ENCODE measurements at places on chromosomes 7 and 10.

- DNase-seq = no peak
These were observed 75.8 kb upstream of the BMPER start for GRCh38 chr7:33829536-33829935.

DNA sequence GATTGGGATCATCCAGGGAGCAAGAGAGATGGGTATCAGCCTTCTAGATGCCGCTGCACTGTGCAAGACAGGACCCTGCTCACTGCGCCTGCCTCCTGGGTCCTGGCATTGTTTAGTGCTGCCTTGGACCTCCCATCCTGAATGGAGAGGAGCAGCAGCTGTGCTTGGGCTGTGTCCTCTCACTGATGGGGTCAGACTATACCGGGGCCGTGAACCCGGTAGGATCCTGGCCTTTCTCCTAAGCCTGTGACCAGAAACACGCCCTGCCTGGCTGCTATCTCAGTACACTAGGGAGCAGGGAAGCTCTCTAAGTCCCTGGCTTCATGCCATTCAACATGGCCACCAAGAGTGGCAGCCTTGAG is 309.4 kb upstream of the ZNF32 start:
- no peak for DNase-seq

- DNase-seq = no peak
These were observed 313.9 kb upstream of the GLI3 start for GRCh38 chr7:42550706-42551470.

DNA sequence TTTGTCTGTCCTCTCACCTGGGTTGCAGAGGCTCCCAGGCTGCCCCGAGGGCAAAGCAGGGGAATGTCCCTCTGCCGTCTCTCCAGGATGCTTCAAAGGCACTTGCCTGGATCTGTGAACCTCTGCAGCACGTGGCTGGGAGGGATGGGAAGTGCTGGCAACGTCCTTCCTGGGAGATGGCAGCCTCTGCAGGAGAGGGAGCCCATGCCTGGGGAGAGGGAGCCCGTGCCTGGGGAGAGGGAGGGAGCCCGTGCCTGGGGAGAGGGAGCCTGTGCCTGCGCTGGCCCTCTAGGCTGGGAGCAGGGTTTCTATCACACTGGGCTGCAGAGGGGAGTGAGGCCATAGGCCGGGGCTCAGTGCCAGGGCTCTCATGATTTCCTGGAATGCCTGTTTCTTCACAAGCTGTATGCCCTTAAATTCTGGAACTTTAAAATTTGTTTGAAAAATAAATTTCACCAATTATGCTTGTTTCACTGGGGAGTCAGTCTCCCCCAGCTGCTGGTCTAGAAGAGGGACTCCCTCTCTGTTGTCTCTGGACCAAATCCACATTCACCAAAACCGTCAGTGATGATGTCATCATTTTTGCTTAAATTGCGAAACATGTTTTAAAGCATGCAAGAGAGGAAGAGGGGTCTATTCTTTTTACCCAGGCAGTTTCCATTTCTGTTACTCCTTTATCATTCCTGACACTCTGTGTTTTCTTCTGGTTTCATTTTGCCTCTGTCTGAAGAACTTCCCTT is 135.7 kb downstream of the DNAJB6 start:
- no peak for DNase-seq

DNA sequence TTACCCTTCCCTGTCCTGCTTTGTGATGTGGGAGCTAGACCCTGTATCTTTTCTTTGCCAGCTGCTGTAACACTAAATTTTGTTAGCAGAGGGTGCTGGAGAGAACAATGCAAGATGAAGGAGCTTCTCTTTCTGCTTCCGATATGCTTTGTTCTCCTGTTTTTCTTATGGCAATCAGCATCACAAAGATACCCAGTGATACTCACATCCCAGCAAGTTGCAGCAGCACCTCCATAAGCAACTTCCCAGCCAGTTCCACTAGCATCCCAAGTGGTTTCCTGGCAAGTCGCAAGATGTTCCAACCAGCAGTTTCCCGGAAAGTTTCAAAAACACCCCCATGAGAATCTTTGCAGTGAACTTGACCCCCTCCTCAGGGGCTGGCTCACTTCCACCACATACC is 148.6 kb downstream of the IMMP2L start:
- no peak for DNase-seq

- DNase-seq = no peak
These were observed 565.7 kb upstream of the ANKRD30A start for GRCh38 chr10:36559412-36560400.

DNA sequence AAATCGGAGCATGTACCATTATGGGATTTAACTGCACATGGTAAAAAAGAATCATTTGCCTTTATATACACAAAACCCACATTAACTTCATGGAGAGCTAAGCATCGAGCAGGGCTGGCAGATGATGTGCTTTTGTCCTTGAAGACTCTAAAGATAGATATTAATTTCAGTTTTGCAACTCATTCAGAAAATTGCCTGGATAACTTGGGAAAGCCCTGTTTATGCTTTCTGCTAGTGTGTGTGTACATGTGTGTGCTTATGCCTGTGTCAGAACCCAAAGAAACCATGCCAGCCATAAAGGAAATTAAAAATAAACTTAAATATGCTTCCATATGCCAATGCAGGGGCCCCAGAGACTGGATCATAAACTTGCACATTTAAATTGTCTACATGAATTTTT is 640.0 kb downstream of the PARD3 start:
- no peak for DNase-seq

DNA sequence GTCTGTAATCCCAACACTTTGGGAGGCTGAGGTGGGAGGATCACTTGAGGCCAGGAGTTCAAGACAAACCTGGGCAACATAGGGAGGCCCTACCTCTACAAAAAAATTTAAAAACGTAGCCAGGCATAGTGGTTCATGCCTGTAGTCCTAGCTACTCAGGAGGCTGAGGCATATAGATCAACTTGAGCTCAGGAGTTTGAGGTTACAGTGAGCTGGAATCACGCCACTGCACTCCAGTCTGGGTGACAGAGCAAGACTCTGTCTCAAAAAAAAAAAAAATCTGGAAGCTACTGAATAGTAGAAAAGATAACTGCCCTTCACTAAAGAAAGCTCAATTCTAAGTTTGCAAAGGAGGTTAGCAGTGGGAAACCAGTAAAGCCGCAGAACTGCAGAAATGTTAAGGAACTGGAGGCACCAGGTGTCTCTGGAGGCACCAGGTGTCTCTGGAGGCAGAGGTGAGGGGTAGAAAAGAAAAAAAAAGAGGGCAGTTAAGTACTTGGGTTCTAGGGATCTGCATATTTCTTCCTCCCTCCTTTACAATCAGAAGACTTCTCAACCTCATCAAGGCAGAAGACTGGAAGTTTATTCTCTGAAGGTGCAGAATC is 56.5 kb downstream of the RNLS start:
- DNase-seq = no peak

DNA sequence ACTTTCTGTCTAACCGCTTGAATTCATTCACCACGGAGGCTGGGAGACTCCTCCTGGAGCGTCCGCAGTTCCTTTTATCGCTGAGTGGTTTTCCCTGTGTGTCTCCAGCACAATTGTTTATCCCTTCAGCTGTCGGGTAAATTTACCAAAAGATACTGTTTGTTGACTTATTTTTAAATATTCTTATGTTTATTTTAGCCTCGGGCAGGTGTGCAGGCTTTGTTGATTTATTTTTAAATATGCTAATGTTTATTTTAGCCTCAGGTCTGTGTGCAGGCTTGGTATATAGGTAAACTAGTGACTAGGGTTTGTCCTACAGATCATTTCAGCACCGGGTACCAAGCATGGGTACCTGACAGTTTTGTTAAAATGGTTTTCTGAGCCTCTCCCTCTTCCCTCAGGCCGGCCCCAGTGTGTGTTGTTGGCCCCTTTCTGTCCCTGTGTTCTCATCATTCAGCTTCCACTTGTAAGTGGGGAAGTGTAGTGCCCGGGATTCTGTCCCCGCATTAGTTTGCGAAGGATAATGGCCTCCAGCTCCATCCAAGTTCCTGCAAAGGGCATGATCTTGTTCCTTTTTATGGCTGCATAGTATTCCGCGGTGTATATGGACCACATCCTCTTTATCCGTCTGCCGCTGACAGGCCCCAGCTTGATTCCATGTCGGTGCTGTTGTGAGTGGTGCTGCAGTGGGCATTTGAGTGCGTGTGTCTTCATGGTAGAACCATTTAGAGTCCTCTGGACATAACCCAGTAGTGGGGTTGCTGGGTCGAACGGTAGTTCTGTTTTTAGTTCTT is 5.3 kb downstream of the GET4 start:
- no peak for DNase-seq

DNA sequence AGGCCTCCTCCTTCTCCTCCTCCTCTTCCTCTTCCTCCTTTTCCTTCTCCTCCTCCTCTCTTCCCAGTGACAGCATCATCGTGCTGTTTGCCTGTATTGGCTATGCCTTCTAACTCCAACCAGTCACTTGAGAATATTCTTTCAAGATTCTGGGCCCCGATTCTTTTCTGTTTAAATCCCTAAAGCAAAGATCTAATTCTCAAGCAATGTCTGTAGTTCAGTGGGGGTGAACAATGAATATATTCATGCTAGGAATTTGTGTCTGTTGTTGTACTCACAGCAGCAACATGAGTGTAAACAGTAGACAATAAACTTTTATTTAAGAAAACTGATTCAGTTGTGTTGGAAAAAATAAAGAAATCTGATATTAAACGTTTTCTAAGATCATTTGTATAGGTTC is 30.7 kb downstream of the NUDT5 start:
- DNase-seq = no peak

GRCh38 chr10:69657430-69657829 is 27.4 kb downstream of the FAM241B start:
- DNase-seq = no peak

DNA sequence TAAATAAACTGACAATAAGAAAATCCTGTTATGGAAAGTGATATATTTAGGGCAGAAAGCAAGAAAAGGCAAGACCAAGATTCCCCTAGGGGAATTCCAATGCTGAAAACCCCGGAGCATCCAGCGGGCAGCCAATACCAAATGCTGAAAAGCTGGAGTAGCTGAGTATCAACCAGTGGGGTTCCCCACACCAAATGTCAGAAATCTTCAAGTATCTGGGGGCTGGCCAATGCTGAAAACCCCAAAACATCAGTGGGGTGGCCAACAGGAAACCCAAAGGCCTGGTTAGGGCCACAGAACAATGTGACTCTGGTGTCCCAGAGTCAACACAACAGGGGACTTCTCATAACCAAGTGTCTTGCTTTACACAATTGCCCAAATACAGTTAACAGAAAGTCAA is 271.8 kb upstream of the CACNA2D1 start:
- DNase-seq = no peak

Measured in stimulated activated CD8-positive, alpha-beta memory T cell treated with anti-CD3 and anti-CD28 coated beads, Interleukin-4, amount 100 ng/mL, for 1 hour (primary cell).